ENCODE measurements at places on chromosomes 2 and 18.

- H3K36me3 ChIP-seq, result no peaks in the 10 kb centered on the region
- H3K27ac ChIP-seq, result no peak overlapping the region
- H3K4me1 ChIP-seq, result no peaks in the 10 kb centered on the region
- no peak overlapping the region for H3K4me3 ChIP-seq
Observed at GRCh38 chr2:65813631-65814173, 381.3 kb upstream of the SPRED2 start.

- no peaks in the 10 kb centered on the region for H3K36me3 ChIP-seq
- H3K4me1 ChIP-seq, result no peaks in the 10 kb centered on the region
Observed at GRCh38 chr2:24912523-24912922, 7.5 kb downstream of the ADCY3 start.

DNA sequence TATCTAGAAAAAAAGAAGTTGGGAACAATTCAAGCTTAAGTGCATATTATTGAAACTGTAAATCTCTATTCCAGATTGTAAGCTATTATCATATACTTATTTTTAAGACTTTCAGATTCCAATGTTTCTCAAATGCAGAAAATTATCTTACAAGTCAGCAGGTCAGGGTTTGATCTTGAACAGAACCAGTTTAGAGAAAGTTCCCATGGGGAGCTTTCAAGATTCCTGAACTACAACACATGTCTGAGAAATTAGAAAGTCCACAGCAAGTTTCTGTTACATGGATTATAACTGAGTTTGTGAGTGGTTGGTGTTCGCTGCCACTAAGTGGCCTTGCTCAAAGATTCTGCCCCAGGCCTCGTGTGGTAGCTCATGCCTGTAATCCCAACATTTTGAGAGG lies 31.6 kb upstream of the SP3 start:
- peaks cover 41% of the 10 kb centered on the region for H3K4me1 ChIP-seq
- no peak for DNase-seq
- H3K36me3 ChIP-seq, result no peaks in the 10 kb centered on the region

- no peaks in the 10 kb centered on the region for H3K36me3 ChIP-seq
- H3K27me3 ChIP-seq, result no peaks in the 10 kb centered on the region
- H3K4me3 ChIP-seq, result no peak overlapping the region
- no peaks in the 10 kb centered on the region for H3K4me1 ChIP-seq
- no peak overlapping the region for H3K27ac ChIP-seq
Observed at GRCh38 chr2:199861132-199861774, 10.3 kb upstream of the FTCDNL1 start.

- no peak overlapping the region for H3K27ac ChIP-seq
- H3K4me3 ChIP-seq, result peak overlapping the region; percentile 42
- DNase-seq, result no peak
- H3K4me1 ChIP-seq, result peaks cover 21% of the 10 kb centered on the region
- H3K36me3 ChIP-seq, result no peaks in the 10 kb centered on the region
- no peaks in the 10 kb centered on the region for H3K27me3 ChIP-seq
Observed at GRCh38 chr2:96320728-96321622, 4.1 kb upstream of the ITPRIPL1 start.

DNA sequence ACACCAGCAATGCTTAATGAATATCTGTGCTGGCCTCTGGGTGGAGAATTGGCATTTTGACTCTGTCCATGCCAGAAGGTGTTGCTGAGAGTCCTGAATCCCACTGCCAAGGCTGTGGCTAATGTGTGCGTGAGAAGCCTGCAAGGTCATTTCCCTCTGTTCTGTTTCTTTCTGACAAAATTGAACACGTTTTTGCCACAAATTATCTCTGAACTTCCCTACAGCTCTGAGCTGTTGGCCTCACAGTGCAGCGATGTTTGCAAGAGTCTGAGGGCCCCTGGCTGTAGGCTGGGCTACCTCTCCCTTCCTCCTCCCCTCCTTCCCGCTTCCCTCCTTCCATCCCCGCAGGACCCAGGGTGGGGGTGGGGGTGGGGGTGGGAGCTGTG lies 154.1 kb upstream of the HS6ST1 start:
- no peak for DNase-seq
- H3K27me3 ChIP-seq, result no peaks in the 10 kb centered on the region
- no peak overlapping the region for H3K27ac ChIP-seq
- no peak overlapping the region for H3K4me3 ChIP-seq

Measured in body of pancreas (tissue), 4 donors.